ENCODE measurements at places on chromosomes 16 and 17.
A peak's percentile ranks its signal among the peaks of the same experiment; 100 is the strongest.

DNA sequence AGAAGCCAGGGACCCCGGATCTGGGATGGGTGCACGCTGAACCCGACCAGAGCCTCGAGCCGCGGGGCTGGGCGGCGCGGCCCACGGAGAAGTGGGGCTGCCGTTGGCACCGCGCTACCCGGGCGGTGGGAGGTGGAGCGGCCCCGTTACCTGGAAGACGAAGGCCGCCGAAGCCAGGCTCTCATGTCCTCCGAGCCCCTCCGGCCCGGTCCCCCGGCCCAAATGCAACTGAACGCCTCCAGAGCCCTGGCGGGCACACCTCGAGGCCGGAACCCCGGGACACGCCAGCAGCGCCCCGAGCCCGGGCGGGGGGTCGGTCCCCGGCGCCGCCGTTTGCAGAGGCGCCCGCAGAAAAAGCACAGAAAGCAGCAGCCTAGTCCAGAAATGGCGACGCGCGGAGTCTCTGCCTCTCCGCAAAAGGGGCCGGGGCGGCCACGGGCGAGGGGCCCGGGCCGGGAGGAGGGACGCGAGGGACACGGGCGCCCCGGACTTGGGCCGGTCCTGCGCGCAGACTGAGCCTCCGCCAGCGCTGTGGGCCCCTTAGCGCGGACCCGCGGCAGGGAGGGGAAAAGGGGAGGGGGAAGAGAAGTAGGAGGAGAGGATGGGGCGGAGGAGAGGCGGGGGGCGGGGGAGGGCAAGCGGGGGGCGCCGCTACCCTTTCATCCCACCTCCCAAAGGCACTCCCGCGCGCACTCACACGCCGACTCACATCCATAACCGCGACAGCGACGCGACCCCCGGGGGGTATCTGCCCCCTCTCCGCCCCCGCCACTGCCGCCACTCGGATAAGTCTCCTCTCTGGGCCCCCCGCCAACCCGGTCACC, 1.4 kb downstream of the AXIN2 start:
- peak; percentile 40 for DNase-seq

DNA sequence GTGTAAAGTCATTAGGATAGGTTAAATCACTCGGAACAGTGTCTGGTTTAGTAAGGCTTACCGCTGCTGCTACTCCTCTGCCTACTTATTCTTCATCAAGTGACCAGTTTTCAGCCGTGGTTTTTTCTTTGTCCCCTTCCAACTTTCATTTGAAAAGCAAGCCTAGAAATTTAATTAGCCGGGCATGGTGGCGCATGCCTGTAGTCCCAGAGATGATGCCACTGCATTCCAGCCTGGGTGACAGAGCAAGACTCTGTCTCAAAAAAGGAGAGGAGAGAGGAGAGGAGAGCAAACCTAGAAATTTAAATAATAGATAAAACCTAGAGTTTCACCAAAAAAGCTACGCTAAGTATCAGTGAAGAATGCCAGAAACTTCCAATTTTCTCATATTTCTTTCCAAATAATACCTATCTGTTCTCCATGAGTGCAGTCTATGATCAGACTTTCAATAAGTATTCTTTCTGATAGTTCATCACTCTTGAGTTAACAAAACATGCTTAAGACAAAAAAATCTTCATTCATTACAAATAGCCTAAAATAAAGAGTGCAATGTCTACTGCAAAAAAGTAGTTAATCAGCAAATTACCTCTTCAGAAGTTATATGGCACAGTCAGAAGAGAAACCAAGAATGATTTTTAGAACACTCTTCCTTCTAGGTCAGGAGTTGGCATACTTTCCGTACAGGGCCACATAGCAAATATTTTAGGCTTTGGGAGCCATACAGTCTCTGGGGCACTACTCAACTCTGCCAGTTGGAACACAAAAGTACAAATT, 15.1 kb downstream of the ANKFY1 start:
- no peak for DNase-seq

DNA sequence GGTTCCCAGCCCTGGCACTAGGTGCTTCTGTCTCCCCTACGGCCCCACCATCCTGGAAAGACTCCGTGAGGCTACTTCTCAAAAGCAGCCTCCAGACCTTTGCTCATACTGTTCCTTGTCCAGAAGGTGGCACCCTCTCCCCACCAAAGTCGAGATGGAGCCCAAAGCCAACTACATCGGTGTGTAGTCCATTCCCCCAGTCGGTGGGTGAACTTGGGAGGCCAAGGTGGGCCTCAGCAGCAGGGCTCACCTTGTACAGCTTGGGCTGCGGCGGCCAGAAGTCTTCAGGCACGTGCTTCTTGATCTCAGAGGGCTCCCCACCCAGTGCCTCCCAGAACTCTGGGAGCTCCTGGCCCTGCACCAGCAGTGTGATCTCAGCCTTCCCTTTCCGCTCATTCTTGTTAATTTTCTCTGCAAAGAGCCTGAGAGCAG, 10.2 kb downstream of the FLII start:
- peak; percentile 76 for DNase-seq

DNA sequence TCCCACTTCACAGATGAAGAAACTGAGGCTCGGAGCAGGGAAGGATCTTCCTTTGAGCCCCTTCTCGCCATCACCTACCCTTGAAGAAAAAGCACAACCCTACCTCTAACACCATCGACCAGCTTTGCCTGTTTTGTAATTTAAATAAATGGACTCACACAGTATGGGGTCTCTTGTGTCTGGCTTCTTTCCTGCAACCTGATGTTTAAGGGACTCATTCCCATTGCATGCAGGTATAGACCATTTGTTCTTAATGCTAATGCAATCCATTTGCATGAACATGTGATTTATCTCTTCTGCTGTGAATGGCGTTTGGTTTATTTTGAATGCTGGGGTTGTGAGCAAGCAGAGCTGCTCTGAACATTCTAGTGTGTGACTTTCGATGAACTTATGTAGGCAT, 150.8 kb upstream of the FOXF1 start:
- DNase-seq, result no peak

DNA sequence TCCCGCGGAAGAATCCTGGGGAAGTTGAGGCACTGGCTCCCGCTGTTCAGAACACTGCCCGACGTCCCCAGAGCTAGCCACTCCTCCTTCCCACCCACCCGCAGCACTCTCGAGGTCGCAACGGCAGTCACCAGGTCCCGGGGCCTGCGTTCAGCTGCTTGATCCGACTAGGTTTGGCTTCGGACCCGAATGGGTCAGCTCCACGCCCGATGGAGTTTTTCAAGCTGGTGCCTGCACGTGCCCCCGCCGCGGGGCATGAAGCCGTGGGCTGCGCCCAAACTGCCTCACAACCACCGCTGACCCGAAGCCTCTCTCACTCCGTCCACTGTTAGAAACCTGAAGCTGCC, 12.4 kb upstream of the ODF4 start:
- DNase-seq, result peak; percentile 19

DNA sequence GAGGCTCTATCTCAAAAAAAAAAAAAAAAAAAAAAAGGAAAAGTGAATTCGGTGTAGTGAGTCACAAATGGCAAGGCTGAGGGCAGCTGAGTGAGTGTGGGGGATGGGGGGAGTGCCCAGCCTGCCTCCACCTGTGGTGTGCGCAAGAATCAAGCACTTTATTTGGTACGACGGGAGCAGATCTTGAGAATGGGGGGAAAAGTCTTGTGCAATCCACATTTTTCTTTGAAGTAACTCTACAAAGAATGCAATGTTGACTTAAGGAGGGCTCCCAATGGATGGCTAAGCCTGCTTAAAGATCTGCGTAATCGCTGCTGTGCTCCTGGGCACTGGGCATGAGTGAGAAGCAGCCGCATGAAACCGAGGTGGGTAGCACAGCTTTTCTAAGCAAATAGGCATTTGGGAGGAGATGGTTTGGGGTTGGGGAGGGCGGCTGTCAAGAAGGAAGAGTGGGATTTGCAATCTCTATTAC, 28.2 kb downstream of the ATP2C2 start:
- no peak for DNase-seq

DNA sequence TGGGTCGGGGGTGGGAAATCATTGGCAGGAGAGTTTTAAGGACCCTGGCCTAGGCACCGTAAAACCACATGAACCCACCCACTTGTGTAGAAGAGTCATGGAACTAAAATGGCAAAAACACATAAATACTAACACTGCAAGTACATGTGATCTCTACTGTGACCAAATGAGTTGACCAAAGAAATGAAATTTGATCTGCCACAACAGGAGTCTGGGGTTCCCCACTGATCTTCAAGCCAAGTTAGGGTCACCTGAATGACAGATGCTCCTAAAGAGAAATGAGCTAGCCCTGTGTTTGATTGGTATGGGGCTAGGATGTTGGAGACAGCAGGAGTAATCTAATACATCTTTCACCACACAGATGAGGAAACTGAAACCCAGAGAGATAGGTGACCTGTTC, 21.5 kb upstream of the SKAP1 start:
- no peak for DNase-seq

- DNase-seq, result no peak
Observed at GRCh38 chr16:81973737-81974136, 37.5 kb downstream of the SDR42E1 start.

DNA sequence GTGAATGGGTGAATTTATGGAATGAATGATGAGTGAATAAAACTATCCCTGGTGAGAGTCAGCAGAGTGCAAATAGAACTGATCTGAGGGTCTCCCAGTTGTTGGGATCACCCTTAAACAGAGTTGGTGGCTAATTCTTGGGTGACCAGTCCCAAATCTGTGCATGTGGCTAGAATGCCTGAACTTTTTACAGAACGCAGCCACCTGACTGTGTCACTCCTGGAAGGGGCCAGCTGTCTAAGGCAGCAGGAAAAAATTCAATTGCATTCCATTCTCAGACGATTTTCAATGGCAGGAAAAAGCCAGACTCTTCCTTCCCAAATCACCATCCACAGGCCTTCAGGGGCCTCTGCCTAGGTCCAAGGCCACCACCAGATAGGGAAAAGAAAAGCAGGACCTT, 43.5 kb downstream of the BEAN1 start:
- no peak for DNase-seq

GRCh38 chr17:1122533-1123392, 57.0 kb downstream of the ABR start:
- peak; percentile 70 for DNase-seq

DNA sequence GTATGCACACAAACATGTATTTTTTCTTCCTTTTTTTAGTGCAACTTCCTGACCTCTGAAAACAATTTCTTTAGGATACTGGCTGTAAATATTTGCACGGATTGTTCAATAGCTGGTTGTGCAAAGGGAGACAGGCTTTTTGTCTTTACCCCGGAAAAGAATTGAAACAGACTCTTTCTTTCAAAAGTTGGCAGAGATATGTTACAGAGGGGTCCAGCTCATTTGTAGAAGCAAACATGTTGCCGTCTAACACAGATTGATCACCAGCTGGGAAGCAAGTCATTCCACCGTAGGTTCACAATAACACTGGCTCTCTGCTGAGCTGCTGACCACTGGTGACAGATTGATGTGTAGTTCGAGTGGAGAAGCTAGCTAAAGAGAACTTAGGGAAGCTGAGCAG, 130.9 kb downstream of the STX8 start:
- no peak for DNase-seq

- no peak for DNase-seq
Observed at GRCh38 chr16:86665929-86666328, 87.6 kb downstream of the FOXL1 start.

- no peak for DNase-seq
Observed at GRCh38 chr17:30191072-30191471, 44.4 kb downstream of the SLC6A4 start.

DNA sequence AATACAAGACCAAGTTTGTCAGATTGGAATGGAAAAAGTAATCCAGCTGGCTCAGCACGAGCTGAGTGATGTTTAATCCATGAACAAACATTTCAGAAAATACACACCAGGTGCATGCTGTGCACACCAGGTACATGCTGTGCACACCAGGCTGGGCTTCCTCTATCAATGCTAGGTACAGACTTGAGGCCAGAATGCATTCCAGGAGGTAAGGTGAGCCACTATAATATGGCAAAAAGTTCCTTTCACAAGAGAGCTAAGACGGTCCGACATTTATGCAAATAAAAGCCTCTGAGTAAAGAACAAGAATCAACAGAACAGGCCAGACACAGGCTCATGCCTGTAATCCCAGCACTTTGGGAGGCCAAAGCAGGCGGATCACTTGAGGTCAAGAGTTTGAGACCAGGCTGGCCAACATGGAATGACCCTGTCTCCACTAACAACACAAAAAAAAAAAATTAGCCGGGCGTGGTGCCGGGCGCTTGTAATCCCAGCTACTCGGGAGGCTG, 128.2 kb downstream of the ZNF778 start:
- DNase-seq, result no peak

- peak; percentile 59 for DNase-seq
Observed at GRCh38 chr17:50615828-50616227, 18.9 kb upstream of the ABCC3 start.

DNA sequence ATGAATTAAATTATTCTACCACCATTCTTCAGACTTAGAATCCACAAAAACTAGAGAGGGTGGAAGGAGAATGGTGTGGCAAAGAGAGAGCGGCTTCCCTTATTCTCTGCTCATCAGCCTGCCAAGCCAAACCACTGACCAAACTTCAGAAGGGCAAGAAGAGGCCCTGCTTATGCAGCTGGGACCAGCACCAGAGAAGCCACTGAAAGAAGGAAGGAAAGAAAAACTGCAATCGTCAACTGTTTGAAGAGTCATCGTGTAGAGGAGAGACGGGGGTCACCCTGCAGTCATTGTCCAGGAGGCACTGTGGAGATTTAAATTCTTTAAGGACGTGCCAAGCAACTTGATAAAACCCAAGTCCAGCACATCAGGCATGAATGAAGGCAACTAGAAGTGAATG, 15.6 kb downstream of the PMP22 start:
- DNase-seq, result no peak

- no peak for DNase-seq
Observed at GRCh38 chr17:896454-896853, 83.1 kb downstream of the NXN start.

GRCh38 chr17:56812901-56813388, 20.8 kb downstream of the C17orf67 start:
- DNase-seq, result no peak

- no peak for DNase-seq
Observed at GRCh38 chr16:87636741-87637140, 34.4 kb downstream of the JPH3 start.

DNA sequence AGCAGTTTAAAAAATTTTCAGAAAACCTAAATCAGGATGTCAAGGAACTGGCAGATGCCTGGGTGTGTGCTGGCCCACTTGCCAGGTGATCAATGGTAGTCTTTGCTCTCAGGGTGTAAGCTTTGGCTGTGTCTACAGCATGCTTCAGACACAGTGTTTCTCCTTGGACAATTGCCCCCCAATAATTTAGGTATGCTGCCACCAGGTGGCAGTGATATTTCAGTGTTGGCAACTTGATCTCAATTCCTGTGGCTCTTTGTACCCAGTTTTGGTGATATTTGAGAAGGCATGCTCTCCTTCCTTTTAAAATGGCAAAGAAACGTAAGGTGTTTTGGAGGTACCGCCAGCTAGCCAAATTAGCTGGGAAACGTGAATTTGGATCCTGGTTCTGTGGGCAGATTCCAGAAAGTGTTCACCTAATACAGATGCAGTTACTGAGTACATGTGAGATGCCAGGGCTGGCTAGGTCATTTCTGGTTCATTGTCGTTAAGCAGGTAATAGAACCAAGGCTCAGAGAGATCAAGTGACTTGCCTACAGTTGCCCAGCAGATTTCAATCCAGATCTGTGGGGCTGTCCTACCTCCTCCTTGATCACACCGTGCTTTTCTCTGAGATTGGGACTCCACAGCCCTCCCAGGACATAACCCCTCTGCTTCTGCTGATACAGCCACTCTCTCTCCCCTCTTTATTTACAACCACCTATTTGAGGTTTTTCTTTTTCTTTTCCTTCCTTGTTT, 155.6 kb upstream of the PLCG2 start:
- DNase-seq, result peak; percentile 69

- DNase-seq, result peak; percentile 63
Observed at GRCh38 chr16:27969574-27969973, 93.9 kb downstream of the GSG1L start.

GRCh38 chr16:19104607-19105006, 9.2 kb upstream of the ITPRIPL2 start:
- no peak for DNase-seq

All from GM23248 (cell line).